ENCODE measurements at places on chromosomes 2 and 18. TPM values are rescaled to one million over a fixed set of nuclear protein-coding genes. Genes with fewer than 3 reads are reported as not detected.

The MC2R gene
- total RNA-seq, result not detected

The DIPK1C gene
- not detected for total RNA-seq

The LCT gene
- total RNA-seq, result 0.05 TPM

The RHOB gene
- 383 TPM for total RNA-seq

The TMEM131 gene
- total RNA-seq, result 16.1 TPM

The C2orf72 gene
- total RNA-seq, result 6.0 TPM

The MAT2A gene
- 655 TPM for total RNA-seq

The FMNL2 gene
- total RNA-seq, result 26.6 TPM
